Calu3 (cell line): ENCODE measurements at places on chromosomes 7 and 10.

DNA sequence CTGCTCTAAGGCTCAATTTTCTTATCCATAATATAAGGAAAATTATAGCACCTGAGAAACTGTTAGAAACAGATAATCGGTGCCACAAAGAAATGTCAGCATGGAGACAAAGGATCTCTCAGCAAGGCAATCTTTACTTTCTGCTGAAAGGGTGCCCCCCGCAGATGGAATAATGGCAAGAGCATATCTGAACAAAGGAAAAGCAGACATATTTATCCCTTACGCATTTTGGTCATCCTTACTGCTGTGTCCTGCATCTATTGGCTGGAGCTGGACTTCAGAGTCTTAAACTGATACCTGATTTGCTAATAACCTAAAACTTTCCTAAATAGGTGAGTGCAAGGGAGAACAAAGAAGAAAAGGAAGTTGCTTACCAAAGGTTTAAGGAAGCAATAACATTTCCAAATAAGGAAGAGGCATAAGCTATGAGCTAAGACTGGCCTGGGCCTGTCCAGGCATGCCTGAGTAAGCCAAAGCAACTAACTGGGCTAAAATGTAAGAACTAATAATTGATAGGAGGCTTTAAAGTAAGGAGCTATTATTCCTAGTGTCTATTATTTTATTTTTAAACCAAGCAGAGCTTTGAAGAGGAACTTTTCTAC, 39.6 kb upstream of the ELMO1 start:
- DNase-seq, result no peak

GRCh38 chr7:50314836-50315592, 10.5 kb downstream of the IKZF1 start:
- DNase-seq, result no peak

DNA sequence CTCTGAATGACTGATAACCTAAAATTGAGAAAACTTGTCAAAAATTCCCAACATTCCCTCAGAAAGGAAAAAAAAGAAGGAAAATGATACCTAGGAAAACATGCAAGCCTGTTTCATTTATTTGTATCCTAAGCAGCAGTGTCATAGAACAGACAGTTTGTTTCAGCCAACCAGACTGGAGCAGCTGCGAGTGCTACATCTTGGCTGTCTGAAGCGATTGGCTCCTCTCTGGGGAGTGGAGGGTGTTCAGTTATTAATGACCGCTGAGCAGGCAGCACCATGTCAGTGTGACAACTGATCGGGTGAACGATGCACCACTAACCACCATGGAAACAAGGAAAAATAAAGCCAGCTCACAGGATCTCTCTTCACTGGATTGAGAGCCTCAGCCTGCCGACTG, at the start of gene LRRN3:
Gene LRRN3 (plus strand): TSS at position 282 of the 400 bp plus-strand sequence. CDS start 31,646 bp downstream, outside the sequence.
- DNase-seq, result no peak

DNA sequence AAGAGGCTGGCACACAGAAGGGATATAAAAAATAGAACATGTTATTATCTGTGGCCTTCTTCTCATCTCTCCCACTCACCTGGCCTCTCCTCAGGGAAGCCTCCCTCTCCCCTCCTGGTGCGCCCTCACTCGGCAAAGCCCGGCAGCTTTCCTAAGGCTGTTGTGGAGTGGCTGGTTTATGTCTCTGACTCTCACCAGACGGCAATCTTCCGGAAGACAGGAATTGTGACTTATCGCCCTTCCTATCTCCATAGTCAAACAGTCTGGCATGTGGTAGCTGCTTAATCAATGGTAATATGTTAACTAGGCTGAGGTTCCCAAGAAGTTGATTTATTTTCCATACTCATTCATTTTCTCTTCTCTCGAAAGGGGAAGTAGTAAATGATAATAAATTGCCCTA, 78.7 kb downstream of the ATXN7L1 start:
- no peak for DNase-seq

DNA sequence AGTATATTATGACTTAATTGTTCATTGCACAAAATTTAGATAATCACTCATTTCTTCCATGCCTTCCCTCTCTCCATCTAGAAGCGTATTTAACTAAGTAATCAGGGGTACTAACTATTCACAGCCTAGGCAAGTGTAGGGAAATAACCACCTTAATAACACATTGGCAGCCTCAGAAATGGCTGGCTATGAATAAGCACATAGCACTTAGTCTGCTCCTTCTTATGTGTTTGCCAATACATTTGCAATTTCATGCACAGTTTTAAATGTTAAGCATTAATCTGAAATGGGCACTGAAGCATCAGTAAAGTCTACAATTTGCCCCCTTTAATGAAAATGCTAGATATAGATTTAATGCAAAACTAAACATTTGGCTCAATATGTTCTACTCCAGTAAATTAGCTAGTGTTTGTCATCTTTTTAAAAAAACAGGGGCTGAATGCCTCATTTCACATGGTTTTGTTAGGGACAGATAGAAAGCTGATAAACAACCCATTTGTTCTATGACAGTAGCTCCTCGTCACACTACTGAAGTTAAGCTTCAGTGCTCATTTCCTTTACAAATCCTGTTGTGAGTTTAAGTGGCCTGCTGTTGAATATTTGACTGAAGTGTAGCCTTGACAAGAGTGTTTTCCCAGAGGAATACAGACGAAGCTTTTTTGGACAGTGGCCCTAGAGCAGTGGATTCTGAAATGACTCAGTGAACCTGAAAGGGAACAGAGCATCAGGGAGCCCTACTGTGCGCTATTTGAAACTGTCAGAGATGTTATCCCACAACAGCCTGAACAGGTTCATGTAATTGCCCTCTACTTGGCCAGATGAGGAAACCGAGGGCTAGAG, 30.5 kb downstream of the HHEX start:
- DNase-seq, result no peak

GRCh38 chr7:44045226-44046014, 918 bp downstream of the DBNL start:
- DNase-seq, result no peak

GRCh38 chr7:41508755-41509154, 194.1 kb downstream of the INHBA start:
- DNase-seq, result no peak
